Fibroblast of lung (primary cell): ENCODE measurements at places on chromosomes 7 and 10. TPM values are rescaled to one million over a fixed set of nuclear protein-coding genes. Genes with fewer than 3 reads are reported as not detected.
A peak's percentile ranks its signal among the peaks of the same experiment; 100 is the strongest.

Gene SPDYE18
- total RNA-seq = 0.50 and 0.51 TPM in 2 replicates

GRCh38 chr10:59047957-59048618 is 128.4 kb upstream of the PHYHIPL start:
- no peaks in the 10 kb centered on the region for H3K4me1 ChIP-seq
- H3K27me3 ChIP-seq = no peaks in the 10 kb centered on the region
- H3K4me3 ChIP-seq = no peak overlapping the region
- no peak for DNase-seq
- no peak overlapping the region for H3K27ac ChIP-seq
- no peaks in the 10 kb centered on the region for H3K36me3 ChIP-seq

Gene PGAM2
- total RNA-seq = 0.26 and 0.33 TPM in 2 replicates

DNA sequence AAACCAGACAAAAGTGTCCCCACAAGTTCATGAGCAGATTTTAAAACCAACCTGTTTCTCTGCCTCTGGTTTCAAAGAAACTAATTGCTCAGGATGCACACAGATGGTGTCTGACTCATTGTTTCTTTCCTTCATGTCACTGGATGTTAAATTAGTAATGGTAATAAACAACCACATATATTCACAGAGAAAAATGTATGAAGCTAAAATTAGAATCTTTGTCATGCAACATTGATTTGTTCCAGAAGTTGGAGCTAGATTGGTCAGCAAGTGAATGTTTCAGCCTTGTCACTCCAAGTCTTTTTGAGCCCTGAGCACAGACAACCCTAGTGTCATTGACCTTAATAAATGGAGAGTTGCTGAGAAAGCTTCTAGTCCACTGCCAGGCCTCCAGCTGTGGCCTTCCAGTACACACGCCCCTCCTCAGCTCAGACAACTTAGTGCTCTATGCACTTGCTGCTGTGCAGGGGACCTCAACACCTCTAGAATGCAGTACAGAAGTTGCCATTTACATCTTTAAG is 175.9 kb downstream of the CCDC71L start:
- H3K36me3 ChIP-seq = no peaks in the 10 kb centered on the region
- no peak overlapping the region for H3K4me3 ChIP-seq
- peak; percentile 92 for DNase-seq
- H3K27ac ChIP-seq = peak overlapping the region; percentile 45

- H3K27me3 ChIP-seq = peaks cover 18% of the 10 kb centered on the region
- no peak for DNase-seq
- H3K27ac ChIP-seq = no peak overlapping the region
- no peaks in the 10 kb centered on the region for H3K36me3 ChIP-seq
Measured at GRCh38 chr10:78595269-78595619, 473.5 kb upstream of the ZMIZ1 start.

GRCh38 chr7:3897430-3898372 is 596.6 kb downstream of the SDK1 start:
- no peak overlapping the region for H3K27ac ChIP-seq
- no peaks in the 10 kb centered on the region for H3K4me1 ChIP-seq

DNA sequence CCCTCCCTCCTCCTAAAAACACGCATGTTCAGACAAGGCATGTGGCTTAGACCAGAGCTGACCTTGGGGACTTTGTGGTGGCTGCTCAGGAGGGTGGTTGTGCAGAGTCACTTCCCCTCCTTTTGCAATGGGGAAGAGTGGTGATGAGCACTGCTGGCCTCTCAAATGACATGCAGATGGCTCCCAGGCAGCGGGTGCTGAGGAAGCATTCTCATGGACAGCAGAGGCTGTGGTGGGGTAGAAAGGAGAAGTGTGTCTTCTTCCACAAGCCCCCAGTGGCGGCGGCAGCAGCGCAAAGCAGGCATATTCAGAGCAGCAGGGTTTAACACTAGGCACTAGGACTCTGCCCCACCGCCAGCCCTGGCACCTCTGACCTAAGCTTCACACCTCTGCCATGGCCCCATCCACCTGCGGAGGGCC is 105.9 kb upstream of the ANLN start:
- H3K4me1 ChIP-seq = peaks cover 11% of the 10 kb centered on the region
- H3K27ac ChIP-seq = no peak overlapping the region
- no peaks in the 10 kb centered on the region for H3K27me3 ChIP-seq
- DNase-seq = no peak
- no peaks in the 10 kb centered on the region for H3K36me3 ChIP-seq

DNA sequence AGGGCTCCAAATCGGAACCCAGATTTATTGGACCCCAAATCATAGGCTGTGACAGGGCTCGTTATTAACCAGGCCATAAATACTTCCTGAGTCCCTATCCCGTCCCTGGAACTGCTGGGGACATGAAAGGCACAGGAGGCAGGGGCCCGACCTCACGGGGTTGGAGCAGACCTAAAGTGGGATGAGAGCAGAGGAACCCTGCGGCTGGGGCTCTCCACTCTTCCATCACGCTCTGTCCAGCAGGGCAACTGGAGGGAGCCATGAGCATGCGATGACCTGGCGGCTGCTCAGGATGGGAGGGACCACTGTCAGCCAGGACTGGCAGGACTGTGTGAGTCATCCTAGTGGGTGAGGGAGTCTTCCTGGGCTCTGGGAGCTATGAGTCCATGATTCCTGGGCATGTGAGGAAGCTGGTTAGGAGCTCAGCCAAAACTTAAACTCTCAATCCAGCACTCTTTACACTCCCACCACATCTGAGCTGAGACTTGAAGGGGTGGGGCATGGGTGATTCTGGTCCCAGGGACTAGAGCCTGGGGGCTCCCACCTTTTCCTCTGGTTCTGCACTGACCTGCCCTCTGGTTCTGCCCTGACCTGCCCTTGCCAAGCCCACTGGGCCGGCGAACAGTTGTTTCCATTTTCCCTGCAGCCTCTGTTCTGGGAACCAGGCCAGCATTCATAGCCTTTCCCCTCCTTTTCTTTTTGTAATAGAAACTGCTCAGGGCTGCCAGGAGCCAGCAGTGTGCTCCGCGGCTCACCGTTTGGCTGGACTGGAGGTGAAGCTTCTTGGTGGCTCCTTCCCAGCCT is 47.1 kb downstream of the SYPL1 start:
- H3K4me1 ChIP-seq = peaks cover 8% of the 10 kb centered on the region
- peak; percentile 96 for DNase-seq
- H3K36me3 ChIP-seq = no peaks in the 10 kb centered on the region
- no peaks in the 10 kb centered on the region for H3K27me3 ChIP-seq
- H3K27ac ChIP-seq = peak overlapping the region; percentile 40

Gene PTN
- total RNA-seq = 13.9 and 30.2 TPM in 2 replicates
